CD4-positive, CD25-positive, alpha-beta regulatory T cell (primary cell): ENCODE measurements at places on chromosomes 1 and 21.

DNA sequence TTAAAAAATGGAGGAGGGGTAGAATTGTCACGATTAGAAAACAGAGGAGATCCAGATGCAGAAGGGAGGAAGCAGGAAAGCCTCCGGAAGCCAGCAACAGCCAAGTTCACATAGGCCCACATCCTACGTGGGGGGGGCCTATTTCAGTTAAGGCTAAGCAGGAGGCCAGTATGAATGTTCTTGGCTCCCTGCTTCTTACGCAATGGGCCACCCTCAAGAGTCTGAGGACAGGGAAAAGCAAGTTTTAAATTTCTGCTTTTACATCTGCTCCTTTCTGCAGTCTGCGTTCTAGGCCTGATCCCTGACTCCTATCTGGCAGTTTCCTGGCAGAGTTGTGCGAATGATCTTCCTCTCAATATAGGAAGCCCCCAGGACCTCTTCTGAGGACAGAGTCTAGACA is 30.6 kb downstream of the RABIF start:
- DNase-seq = no peak
- peaks cover 16% of the 10 kb centered on the region for H3K27me3 ChIP-seq
- no peaks in the 10 kb centered on the region for H3K36me3 ChIP-seq
- H3K27ac ChIP-seq = no peak overlapping the region
- peaks cover 15% of the 10 kb centered on the region for H3K4me1 ChIP-seq

- H3K27ac ChIP-seq = no peak overlapping the region
- no peaks in the 10 kb centered on the region for H3K36me3 ChIP-seq
- H3K4me3 ChIP-seq = no peak overlapping the region
- DNase-seq = no peak
- no peaks in the 10 kb centered on the region for H3K27me3 ChIP-seq
- H3K4me1 ChIP-seq = no peaks in the 10 kb centered on the region
These were observed 228.4 kb downstream of the TM2D1 start for GRCh38 chr1:61496501-61496900.

DNA sequence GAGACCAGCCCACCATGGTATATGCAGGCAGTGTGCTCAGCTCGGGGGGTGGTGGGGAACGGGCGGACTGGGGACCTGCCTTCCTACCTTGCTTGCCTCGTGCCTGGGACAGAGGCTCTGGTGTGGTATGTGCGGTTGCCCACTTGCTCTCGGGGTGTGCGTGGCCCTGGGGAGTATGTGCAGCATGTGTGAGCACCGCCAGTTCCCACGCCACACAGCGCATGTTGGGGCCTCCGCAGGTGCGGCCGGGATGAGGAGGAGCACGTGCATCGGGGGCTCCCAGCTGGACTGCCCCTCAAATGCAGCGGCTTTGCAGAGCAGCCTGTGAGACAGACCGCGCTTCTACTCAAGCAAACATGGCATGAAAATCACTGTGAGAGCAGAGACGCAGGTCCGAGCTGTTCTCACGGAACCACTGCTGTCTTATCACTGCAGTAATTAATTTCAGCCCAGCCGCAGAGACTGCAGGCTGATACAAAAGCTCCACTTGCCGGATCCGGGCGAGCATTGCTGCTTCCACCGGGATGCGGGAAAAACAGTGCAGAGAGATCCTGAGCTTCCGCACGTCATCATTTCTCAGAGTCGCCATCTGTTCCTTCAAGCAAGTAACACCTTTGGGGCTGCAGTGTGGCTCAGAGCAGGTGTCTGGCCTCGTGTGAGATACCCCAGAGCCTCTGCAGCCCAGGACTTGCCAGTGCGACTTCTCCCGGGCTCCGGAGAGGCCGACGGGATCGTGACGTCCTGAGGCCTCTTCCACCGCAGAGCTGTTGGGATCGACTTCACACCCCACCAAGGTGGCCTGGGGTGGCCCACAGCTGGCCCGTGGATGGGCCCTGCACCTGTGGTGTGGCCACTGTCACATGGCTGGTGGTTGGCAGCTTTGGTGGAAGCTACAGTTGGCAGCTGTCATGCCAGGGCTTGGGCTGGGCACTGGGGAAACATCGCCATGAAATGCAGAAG is 92.6 kb upstream of the ACTRT2 start:
- DNase-seq = no peak
- no peaks in the 10 kb centered on the region for H3K27me3 ChIP-seq
- no peak overlapping the region for H3K4me3 ChIP-seq
- no peaks in the 10 kb centered on the region for H3K4me1 ChIP-seq
- H3K27ac ChIP-seq = no peak overlapping the region

GRCh38 chr1:32539584-32540571 is 651 bp downstream of the ZBTB8A start:
- DNase-seq = no peak
- peaks cover 47% of the 10 kb centered on the region for H3K27me3 ChIP-seq
- no peak overlapping the region for H3K27ac ChIP-seq
- no peaks in the 10 kb centered on the region for H3K36me3 ChIP-seq

- H3K36me3 ChIP-seq = no peaks in the 10 kb centered on the region
- no peak for DNase-seq
- no peaks in the 10 kb centered on the region for H3K27me3 ChIP-seq
- H3K27ac ChIP-seq = no peak overlapping the region
These were observed 356.6 kb upstream of the SNX7 start for GRCh38 chr1:98304888-98305287.

- no peak overlapping the region for H3K27ac ChIP-seq
- no peaks in the 10 kb centered on the region for H3K4me1 ChIP-seq
- no peaks in the 10 kb centered on the region for H3K36me3 ChIP-seq
- no peak for DNase-seq
These were observed 230.8 kb upstream of the CHRM3 start for GRCh38 chr1:239155466-239156091.

- peaks cover 10% of the 10 kb centered on the region for H3K27me3 ChIP-seq
- no peaks in the 10 kb centered on the region for H3K4me1 ChIP-seq
These were observed 222.5 kb downstream of the MRPL39 start for GRCh38 chr21:25384782-25385181.

DNA sequence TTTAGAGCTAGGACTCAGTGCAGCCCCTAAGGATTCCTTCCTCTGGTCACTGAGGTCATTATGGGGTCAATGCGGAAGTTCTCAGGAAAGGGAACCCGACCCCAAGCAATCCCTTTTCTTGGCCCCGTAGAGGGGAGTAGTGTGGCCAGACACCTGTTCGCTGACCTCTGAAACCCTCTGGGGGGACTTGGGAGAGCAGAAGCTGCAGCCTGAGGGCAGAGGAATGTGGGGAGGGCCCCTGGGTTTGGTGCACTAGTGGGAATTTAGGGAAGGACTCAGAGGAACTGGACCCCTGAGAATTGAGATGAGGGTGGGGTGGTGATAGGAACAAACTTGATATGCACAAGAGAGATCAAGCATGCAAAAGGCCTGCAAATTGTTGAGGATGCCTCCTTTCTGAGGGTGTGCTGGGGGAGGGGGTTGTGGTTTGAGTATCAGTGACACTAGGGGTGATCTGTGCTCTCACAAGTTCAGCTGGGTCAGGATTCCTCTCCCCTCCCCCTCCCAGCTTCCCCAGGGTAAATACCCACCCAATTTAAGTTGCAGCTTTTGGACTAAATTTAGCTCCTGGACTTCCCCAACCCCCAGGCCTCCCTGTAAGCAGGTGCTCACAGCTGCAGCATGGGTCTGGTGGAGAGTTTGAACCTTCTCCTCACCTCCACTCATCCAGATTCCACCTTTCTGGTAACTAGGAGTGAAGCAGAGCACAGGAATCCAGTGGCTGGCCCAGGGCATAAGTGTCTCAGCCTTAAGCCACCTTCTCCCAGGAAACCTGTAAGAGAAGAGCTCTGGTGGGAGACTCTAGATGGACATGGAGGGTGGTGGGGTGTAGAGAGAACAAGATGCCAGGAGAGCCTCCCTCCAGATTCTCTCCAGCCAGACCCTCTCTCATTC is 13.5 kb downstream of the ADAMTSL4 start:
- H3K4me3 ChIP-seq = peak overlapping the region; percentile 90
- H3K27me3 ChIP-seq = no peaks in the 10 kb centered on the region
- H3K36me3 ChIP-seq = no peaks in the 10 kb centered on the region
- peak; percentile 65 for DNase-seq

GRCh38 chr1:206793620-206794019 is 21.3 kb upstream of the IL10 start:
- no peaks in the 10 kb centered on the region for H3K36me3 ChIP-seq
- no peak overlapping the region for H3K4me3 ChIP-seq
- peaks cover 21% of the 10 kb centered on the region for H3K4me1 ChIP-seq
- no peak overlapping the region for H3K27ac ChIP-seq

GRCh38 chr1:164440232-164440631 is 118.8 kb upstream of the PBX1 start:
- no peaks in the 10 kb centered on the region for H3K36me3 ChIP-seq
- no peak for DNase-seq
- H3K27me3 ChIP-seq = no peaks in the 10 kb centered on the region
- no peak overlapping the region for H3K27ac ChIP-seq
- H3K4me3 ChIP-seq = no peak overlapping the region
